Activated naive CD8-positive, alpha-beta T cell treated with anti-CD3 and anti-CD28 coated beads, Interleukin-2, amount 10 ng/mL, durations not matched to agents 7 days and 5 days (primary cell): ENCODE measurements at places on chromosomes 3 and 15. TPM values are rescaled to one million over a fixed set of nuclear protein-coding genes. Genes with fewer than 3 reads are reported as not detected.

The MYLK gene
- total RNA-seq: not detected

The STRC gene
- total RNA-seq: 2.1 TPM

The CP gene
- not detected for total RNA-seq

The PATL2 gene
- total RNA-seq: 55.2 TPM

The FOXB1 gene
- 0.74 TPM for total RNA-seq

The HRH1 gene
- 0.36 TPM for total RNA-seq

The WDR93 gene
- total RNA-seq: not detected

The ISLR gene
- not detected for total RNA-seq

The TM4SF4 gene
- not detected for total RNA-seq

The MAP6D1 gene
- total RNA-seq: 2.7 TPM

The CHD2 gene
- 236 TPM for total RNA-seq

The ATP13A5 gene
- not detected for total RNA-seq
